ENCODE measurements at places on chromosomes 6 and 20.
A peak's percentile ranks its signal among the peaks of the same experiment; 100 is the strongest.

GRCh38 chr20:41137614-41138474 is 501 bp downstream of the PLCG1 start:
- DNase-seq: no peak

GRCh38 chr6:143575901-143576426 is 64.4 kb upstream of the FUCA2 start:
- DNase-seq: no peak

DNA sequence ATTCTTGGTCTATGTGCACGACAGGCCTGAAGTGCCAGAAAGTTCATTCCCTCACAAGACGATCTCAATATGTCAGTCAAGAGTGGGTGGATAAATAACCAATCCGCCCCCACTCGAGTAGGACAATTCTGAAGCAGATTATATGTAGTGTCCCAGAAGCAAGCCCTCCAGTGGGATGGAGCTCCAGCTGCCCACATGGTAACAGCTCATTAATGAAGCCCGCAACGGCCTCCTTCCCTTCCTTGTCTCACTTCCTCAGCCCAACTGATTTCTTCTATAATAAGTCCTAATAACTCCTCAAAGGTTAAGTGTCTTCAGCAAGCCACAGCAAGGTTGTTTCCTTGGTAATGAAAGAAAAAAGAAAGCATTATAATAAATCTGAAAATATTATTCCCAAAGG is 82.1 kb upstream of the F13A1 start:
- no peak for DNase-seq

DNA sequence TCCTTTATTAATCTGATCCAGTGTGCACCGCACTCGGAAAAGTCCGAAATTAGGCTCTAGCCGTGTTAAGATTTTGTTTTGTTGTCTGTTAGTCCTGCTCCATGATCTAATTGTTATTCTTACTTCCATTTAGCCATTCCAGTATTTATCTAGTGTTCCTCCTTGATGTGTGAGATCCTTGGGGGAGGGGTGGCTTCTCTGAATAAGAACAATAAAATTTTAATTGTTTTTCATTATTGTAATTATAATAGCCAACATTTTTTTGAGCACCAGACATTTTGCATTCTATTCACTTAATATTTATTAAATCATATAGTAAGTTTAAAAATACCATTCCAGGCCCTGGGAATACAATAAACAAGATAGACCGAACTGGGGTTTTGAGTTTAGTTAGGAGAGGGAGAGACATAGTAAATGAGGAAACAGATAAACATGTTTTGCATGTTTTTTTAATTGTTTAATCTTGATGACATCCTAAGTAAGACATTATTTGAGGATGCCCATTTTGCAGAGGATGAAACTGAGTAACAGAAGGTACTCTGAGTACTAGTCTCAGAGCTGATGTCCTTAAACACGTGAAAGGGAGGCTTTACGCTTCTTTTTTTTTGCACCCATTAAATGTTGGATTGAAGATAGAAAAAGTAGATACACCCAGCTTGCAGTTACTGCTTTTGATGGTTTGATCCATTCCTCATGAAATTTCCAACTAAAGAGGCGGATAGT is 1.2 kb downstream of the CBFA2T2 start:
- no peak for DNase-seq

GRCh38 chr6:117497237-117497636 is 14.8 kb downstream of the DCBLD1 start:
- DNase-seq: no peak

DNA sequence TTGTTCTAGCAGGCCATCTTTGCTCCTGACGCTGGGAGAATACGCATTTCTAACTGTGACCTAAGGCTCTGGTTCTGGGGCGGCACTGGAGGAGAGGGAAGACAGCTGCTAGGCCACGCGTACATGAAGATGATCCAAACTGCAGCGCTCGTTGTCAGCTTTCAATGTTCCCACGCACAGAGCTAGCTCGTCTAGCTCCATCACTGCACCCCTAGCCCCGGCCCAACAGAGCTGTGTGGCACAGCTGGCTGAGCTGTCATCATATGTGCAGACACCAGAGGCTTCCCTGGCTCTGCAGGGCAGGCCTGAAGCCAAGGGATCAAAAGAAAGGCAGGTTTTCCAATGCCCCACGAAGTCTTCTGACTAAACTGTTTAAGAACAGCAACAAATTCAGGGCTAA is 124.7 kb downstream of the IRF4 start:
- no peak for DNase-seq

DNA sequence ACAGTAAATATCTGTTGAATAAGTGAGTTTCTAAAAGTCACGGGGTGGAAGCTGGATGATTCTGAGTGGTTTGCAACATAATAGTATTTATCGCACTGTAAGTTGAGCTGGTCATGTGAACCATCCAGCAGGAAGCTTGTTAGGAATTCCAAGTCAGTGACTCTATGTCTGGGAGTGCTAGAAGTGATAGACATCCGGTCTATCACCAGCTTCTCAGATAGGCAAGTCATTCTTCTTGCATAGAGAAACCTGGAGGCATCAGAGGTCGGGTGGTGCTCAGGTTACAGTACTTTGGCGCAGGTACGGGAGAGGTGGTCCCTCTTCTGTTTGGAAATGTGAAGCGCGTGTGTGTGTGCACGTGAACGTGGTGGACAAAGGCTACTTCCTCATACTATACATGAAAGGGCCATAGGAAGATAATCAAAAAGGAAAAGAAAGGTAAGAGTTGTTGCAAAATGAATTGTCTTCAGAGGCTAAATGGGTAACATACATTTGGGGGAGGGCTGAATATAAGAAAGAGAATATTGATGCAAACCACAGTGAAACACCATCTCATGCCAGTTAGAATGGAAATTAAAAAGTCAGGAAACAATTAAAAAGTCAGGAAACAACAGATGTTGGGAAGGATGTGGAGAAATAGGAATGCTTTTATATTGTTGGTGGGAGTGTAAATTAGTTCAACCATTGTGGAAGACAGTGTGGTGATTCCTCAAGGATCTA is 299.3 kb upstream of the ZFP64 start:
- no peak for DNase-seq

DNA sequence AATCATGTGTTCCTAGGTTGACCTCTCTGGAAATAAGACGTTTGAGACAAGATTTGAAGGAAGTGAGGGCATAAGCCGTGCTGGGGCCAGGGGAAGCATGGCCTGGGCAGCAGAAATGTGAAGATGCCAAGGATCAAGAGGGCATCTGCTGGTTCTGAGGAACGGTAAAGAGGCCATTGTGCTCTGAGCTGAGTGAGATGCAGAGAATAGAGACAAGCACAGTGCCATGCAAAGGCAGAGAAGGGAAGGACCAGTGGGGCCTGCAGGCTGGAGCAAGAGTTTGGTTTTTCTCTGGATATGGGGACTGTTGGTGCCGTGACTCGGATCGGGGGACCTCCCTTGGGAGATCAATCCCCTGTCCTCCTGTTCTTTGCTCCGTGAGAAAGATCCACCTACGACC is 50.8 kb downstream of the SMPDL3A start:
- no peak for DNase-seq

DNA sequence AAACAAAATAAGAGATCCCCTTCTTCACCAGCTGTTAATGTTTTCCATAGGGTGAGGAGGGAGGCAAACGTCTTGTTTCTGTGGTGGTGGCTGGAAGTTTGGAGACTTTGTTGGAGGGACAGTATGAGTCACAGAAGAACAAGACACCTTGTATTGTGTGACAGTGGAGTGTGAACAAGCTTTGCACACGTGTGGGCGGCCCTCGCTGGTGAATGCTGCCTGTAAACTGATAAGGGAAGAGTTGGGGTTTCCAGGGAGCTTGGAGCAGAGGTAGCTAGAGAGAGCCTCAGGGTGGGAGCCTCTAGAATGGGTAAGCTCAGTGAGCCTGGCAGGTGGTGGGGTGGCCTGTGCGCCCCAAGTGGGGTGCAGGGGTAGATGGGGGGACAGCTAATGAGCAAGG is 78.3 kb downstream of the ZDHHC14 start:
- DNase-seq: no peak

GRCh38 chr20:32522526-32522775 is 62.7 kb downstream of the NOL4L start:
- DNase-seq: no peak

GRCh38 chr6:8858854-8859331 is 423.5 kb upstream of the SLC35B3 start:
- DNase-seq: no peak

GRCh38 chr6:30861257-30862048 is 22.9 kb upstream of the DDR1 start:
- DNase-seq: no peak

DNA sequence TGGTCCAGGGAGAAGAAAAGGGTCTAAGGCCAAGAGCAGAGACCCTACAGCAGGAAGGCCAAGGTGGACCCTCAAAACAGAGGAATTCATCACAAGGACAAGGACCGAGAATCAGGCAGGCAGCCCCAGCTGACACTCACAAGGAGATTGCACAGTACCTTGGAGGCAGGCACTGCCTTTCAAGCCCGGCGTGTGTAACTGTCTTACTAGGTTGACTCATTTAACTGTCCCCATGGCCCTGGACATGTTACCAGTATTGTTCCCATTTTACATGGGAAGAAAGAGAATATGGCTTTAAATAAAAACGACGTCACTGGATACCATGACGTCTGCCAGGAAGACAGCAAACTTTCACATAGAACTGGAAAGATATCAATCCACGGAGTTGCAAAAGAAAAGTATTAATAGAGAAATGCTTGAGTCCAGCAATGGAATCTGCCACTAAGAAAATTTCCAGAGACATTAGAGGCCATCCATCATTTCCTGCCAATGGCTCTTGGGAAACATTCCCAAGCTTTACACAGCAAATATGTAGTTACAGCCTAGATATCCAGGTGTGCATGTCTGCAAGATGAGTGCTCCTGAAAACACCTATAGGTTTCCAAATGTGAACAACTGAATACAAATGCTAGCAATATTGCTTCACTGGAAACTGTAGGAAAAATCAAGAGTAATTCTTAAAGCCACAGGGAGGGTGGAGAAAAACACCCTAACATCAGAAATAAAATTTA is 111.5 kb upstream of the RPS6KA2 start:
- DNase-seq: no peak

DNA sequence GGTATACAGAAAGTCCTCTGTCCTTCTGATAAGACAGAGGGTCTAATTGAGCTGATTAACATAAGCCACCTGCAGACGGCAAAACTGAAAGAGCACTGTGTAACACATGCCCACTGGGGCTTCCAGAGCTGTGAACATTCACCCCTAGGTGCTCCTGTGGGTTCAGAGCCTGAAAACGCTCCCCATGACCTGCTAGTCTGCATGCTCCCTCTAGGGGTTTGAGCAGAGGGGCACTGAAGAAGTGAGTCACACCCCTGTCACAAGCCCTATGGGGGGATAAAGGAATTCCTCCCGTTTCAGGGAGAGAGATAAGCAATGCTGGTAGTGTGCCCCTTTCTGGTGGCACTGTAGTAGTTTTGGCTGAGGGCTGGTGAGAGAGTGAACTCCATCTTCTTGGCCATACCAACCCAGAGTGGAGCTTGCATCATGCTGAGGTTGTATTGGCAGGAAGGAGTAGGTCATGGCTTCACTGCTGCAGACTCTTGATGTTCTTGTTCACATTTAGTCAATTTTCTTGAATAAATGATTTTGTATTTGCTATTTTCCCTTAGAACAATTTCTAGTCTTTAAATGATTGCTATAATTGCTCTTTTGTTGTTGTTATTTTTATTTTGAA is 637.5 kb upstream of the MAN1A1 start:
- DNase-seq: no peak

GRCh38 chr6:142846459-142846831 is 98.5 kb downstream of the HIVEP2 start:
- no peak for DNase-seq

- no peak for DNase-seq
Observed at GRCh38 chr6:104929353-104929752, 27.6 kb upstream of the LIN28B start.

- DNase-seq: no peak
Observed at GRCh38 chr20:44204156-44204831, 6.3 kb downstream of the OSER1 start.

DNA sequence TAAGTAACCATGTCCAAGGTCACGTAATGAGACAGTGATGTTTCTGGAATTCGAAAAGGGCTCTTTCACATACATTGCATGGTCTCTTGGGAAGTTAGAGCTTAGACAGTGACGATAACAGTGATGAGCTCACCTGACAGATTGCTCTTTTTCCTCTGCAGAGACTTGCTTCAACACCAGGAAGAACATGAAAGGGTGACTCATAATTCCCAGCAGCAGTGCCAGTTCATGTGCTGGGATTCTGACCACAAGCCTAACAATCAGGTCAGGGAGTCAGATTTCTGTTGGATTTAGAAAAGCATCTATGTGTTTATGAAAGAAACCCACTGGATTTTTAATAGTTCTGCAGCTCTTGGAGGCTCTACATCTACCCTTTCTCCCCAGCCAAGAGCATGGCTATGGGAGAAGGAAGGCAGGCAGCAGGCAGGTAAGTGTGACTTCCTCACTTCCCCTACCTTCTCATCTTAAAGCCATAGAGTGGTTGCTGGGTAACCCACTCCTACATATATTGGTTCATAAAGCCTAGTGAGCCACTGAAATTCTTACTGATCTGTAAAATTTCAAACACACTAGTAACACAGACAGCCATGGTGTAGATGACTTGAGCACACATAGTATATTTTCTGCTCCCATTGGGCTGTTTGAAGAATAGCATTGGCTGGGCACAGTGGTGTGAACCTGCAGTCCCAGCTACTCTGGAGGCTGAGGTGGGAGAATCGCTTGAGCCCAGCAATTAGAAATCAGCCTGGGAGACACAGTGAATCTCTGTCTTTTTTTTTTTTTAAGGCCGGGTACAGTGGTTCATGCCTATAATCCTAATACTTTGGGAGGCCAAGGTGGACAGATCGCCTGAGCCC is 44.4 kb upstream of the LOC128125822 start:
- DNase-seq: no peak

DNA sequence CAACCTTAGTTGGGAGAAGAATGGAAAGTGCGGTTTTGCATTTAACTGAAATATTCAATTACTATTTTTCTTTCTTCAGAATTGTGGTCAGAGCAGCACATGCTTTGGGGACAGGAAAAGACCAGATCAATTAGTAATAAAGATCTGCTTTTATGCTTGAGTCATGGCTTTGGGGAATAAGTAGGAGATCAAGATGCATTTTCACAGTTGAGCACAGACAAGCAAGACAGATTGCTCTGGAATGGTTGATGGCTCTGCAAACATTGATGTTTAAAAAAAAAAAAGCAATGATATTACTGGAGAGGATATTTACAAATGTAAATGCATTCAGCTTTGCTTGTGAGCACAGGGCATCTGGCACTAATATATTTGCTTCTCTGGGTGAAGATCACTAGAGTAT is 224.4 kb upstream of the SASH1 start:
- DNase-seq: no peak

GRCh38 chr6:89508755-89509563 is 76.0 kb downstream of the ANKRD6 start:
- DNase-seq: no peak

GRCh38 chr20:47761482-47762047 is 23.7 kb downstream of the SULF2 start:
- no peak for DNase-seq

GRCh38 chr6:2133716-2134310 is 111.6 kb downstream of the GMDS start:
- no peak for DNase-seq

GRCh38 chr6:4155848-4156466 is 20.6 kb upstream of the ECI2 start:
- DNase-seq: peak; percentile 79

Measured in putamen (tissue), 1 donor.